D721Med (cell line): ENCODE measurements at places on chromosomes 6 and 20.

GRCh38 chr20:11411765-11412164, 505.9 kb upstream of the BTBD3 start:
- DNase-seq: no peak

DNA sequence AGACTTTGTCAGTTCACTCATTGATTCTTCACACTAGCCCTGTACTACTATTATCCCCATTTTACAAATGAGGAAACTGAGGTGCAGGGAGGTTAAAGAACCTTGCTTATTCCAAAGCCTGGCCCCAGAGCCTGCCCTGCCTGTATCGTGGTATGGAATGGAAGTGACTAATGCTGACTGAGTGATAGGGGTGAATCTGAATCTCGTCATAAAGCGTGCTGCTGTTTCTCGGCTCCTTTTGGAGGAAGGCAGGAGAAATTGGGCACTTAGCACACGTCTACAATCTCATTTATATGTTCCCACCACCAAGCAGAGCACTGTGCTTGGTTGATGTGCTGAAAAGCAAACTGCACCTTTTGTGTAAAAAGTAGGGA, 17.1 kb downstream of the GFRA4 start:
- DNase-seq: no peak

- DNase-seq: no peak
Measured at GRCh38 chr20:34773726-34774125, 51.7 kb downstream of the NCOA6 start.

- DNase-seq: no peak
Measured at GRCh38 chr20:59559024-59559817, 45.1 kb upstream of the PHACTR3 start.
